Hippocampal formation (tissue), 2 donors: ENCODE measurements at places on chromosomes 7 and 10.

- DNase-seq: no peak
These were observed 262.5 kb upstream of the PPP2R2D start for GRCh38 chr10:131638049-131638879.

DNA sequence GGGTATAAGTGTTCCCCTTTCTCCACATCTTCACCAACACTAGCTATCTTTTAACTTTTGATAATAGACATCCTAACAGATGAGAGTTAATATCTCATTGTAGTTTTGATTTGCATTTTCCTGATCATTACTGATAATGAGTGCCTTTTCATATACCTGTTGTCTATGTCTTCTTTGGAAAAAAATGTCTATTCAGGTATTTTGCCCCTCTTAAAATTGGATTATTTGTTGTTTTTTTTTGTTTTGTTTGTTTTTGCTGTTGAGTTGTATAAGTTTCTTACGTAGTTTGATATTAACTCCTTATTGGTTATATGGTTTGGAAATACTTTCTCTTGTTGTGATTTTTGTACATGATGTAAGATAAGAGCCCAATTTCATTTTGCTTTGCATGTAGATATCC is 214.7 kb downstream of the MALRD1 start:
- DNase-seq: no peak

DNA sequence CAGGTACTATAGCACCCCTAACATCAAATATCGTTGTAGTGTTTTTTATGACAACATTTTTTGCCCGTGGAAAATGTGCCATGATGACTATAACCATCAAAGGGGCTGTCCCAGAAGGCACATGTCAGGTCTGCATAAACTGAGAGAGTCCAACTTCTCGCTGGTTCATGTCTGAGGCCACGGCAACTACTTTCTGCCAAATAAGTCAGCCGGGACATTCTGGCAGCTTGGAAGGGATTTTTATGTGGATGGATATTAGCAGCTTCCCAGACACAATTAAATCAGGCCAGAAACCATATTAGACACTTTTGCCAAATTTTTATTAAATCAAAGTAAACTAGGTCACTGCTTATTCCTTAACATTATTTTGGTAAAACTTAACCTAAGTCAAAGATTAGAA is 477.4 kb upstream of the FZD8 start:
- DNase-seq: no peak

- no peak for DNase-seq
These were observed 337.5 kb upstream of the KCND2 start for GRCh38 chr7:119935418-119936025.

- DNase-seq: no peak
These were observed 19.6 kb upstream of the HECW1 start for GRCh38 chr7:43092819-43093218.

DNA sequence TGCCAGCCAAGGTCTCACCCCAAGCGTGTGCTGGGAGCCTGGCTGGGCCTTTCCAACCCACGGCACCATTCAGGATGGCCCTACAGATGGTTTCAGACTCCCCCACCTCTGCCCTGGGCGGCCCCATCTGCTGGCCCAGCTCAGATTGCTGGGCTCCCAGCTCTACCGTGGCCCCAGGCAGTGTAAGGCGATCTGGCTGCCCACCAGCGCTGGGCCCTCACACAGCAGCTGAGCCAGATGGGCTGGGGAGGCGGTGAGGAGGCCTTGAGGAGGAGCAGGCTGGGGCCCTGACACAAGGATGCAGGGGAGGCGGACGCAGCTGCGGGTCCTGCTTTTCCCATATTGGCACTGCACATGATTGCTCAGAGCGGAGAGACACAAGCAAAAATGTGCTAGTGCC is 162.8 kb downstream of the NRF1 start:
- no peak for DNase-seq

DNA sequence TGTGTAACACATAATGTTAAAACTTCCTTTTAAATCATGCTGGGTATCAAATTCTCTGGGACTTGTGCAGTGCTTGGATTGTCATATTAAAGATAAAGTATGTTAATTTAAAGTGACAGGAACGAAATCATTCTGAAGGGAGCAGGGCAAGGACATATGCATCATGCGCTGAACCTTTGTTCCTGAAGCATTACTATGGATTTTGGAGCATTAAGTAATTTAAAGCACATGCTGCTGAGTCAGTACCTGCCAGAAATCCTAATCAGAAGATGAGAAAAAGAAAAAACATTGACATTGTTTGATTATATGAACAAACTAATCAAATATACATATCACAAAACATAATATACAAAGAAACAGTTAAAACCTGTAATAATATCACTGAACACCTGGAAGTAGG is 101.4 kb downstream of the MICU1 start:
- no peak for DNase-seq

DNA sequence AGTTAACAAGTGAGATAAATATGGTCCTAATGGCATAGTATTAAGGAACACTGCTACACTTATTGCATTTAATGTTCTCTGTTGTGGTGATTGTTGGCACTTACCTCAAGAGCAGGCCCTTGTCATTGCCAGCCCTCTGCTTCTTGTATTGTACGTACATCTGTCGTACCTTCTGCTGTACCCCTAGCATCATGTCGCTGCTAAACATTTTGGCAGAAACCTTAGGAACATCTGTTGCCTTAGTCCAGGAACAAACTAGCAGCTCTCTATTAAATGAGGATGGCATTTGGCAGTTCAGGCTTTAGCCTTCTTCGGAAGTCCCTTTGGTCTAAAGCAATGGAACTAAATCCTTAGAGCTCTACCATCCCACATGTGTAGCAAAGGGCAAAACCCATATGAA is 47.6 kb downstream of the PRKG1 start:
- DNase-seq: no peak

GRCh38 chr10:77544617-77545016 is 93.0 kb downstream of the KCNMA1 start:
- no peak for DNase-seq

GRCh38 chr10:92103376-92104090 is 180.0 kb downstream of the BTAF1 start:
- DNase-seq: no peak

DNA sequence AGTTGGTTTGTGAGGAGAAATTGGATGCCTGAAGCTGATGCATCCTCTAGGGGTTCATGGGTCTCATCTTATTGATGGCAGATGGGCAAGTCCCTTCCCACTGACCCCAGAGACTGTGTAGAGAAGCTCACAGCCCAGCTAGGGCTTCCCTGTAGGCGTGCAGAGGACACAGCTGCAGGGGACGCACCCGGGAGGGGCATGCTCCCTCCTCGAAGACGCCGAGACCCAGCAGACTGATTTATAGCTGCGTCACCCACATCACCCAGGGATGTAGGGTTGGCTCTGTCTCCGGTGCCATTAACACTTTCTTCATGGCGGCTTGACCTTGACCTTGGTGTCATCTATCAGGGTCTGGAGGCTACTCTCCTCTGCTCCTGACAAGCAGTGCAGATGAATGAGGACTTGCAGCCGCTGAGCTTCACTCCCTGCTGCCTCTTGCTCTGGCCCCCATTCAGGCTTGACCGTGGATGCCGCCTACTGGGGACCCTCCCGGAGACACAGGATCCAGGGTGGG is 549.7 kb downstream of the TCERG1L start:
- DNase-seq: no peak

- no peak for DNase-seq
These were observed 50.9 kb downstream of the LAMB4 start for GRCh38 chr7:108079276-108079647.

- DNase-seq: no peak
These were observed 188.6 kb downstream of the DIP2C start for GRCh38 chr10:500876-501275.

DNA sequence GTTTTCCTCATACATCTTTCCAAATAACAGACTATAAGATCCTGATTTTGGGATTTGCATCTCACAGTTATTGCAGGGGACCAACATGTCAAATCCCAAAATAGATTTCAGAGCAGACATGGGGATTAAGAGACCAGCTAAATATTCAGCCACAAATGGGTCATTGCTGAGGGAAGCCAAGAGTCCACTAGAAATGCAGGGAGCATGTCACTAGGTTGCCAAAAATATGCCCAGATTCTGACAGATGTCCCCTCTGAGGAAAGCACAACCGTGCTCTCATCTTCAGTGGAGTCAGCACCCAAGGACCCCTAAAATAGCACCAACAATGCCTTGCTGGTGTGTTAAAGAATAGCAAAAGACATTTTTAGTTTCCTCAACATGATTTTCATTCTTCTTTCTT is 56.2 kb upstream of the AGK start:
- DNase-seq: no peak

GRCh38 chr7:74126220-74126880 is 42.7 kb downstream of the LIMK1 start:
- no peak for DNase-seq

GRCh38 chr7:135922263-135922662 is 54.9 kb downstream of the MTPN start:
- DNase-seq: no peak

GRCh38 chr7:21749378-21749777 is 196.3 kb downstream of the CDCA7L start:
- DNase-seq: no peak

- no peak for DNase-seq
These were observed 12.5 kb upstream of the MNX1 start for GRCh38 chr7:157022681-157023588.

- DNase-seq: no peak
These were observed 35.1 kb downstream of the SLIT1 start for GRCh38 chr10:97150616-97151015.

DNA sequence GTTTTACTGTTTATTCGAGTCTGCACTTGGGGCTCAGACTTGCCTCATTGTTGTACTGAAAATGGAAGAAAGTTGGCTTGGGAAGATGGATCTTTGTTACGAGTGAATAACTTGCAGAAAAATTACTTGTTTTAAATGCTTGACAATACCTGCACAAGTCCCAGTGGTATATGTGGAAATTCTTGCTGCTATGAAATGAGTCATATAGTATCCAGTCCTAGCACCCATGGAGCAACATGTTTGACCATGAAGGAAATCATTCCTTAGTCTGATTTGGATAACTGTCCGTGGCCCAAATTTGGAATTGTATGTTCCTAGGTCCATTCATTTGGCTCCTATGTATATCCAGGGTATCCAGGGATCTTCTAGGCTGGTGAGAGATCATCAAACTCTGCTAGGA is 1096.8 kb downstream of the KCNMA1 start:
- no peak for DNase-seq

DNA sequence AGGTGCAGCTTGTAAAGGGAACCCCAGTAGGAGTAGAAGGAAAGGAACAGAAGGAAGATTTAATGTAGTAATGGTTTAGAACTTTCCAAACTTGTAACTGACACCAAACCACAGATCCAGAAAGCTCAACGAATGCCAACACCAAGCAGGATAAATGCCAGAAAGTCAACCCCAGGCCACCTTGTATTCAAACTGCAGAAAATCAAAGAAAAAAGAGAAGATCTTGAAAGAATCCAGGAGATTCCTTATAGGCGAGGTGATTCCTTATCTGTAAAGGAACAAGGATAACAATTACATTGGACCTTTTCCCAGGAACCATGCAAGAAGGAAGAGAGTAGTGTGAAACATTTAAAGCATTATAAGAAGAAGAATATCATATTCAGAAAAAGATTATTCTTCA is 93.6 kb downstream of the NKX6-2 start:
- no peak for DNase-seq

GRCh38 chr10:69614130-69614529 is 15.9 kb upstream of the FAM241B start:
- no peak for DNase-seq

GRCh38 chr7:114085592-114086501 is 167.0 kb upstream of the PPP1R3A start:
- DNase-seq: peak; percentile 26

DNA sequence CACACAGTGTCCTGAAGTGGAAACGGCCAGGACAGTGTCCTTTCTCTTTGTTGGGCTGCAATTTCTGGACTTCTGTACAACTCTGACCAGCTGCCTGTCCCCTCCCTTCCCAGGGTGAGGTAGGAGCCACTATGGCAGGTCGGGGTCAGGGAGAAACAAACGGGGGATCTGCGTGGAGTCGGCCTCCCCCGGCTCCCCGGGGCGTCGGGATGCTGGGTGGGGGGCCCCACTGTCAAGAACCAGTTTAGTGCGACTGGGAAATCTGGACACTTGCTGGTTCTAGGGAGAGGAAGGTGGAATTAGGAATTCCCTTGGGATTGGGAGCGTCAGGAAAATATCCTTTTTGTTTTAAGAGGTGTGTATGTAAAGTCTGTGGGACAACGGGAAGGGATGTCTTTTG is 567 bp downstream of the SYCE1 start:
- DNase-seq: no peak

DNA sequence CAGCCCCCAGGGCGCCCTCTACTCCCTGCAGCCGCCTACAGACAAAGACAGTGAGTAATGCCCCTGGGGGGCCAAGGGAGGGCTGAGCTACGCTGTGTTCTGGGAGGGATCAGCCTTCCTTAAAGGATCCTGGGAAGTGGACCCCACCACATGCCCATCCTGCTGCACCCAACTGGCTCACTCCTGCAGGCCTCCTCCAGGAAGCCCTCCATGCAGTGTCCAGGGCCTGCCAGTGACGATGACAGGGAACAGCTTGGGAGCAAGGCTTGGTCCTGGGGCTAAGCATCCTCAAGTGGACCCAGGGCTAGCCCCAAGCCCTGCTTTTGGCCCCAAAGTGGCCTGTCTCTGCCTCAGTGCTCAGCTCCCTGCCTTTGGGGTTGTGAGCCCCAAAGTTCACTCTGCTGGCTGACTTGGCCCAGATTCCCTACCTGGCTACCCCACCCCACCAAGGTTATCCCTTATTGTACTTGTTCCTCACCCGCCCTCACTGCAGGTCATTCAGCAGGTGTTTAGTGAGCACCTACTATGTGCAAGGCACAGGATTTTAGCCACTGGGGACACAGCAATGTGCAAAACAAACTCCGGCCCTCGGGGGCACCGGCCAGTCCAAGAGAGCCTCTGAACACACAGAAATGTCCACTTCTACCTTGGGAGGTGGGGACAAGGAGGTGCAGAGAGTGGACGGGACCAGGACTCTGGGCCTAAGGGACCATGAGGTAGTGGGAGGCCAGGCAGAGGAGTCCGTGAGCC is 83.5 kb downstream of the MYL10 start:
- DNase-seq: no peak

GRCh38 chr7:149692557-149692982 is 80.8 kb downstream of the ZNF467 start:
- DNase-seq: no peak

- no peak for DNase-seq
These were observed 521.4 kb downstream of the ANKRD7 start for GRCh38 chr7:118745927-118746326.

- DNase-seq: no peak
These were observed 21.6 kb downstream of the C1GALT1 start for GRCh38 chr7:7203813-7204575.

- DNase-seq: no peak
These were observed 6.3 kb downstream of the LRMDA start for GRCh38 chr10:75437693-75438092.

DNA sequence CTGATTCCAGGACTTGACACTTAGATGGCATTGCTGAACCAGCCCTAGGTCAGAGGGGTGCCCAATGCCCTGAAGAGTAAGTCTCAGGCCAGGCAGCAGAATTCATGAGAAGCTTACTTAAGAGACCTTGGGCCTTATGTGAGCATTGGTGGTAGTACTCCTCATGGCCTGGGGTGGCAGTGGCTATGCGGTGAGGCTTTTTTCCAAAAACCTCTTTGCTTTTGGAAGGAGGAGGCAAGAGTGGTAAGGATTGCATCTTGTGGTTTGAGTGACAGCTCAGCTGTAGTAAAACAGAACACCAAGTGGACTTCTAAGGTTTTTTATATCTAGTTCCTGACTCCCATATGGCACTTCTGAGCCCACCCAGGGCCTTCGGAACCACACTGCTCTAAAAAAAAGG is 459.0 kb upstream of the STEAP1 start:
- no peak for DNase-seq
